ENCODE measurements at places on chromosomes 11 and 22.

GRCh38 chr11:59429924-59430516, 3.8 kb upstream of the OR5A2 start:
- DNase-seq = no peak

DNA sequence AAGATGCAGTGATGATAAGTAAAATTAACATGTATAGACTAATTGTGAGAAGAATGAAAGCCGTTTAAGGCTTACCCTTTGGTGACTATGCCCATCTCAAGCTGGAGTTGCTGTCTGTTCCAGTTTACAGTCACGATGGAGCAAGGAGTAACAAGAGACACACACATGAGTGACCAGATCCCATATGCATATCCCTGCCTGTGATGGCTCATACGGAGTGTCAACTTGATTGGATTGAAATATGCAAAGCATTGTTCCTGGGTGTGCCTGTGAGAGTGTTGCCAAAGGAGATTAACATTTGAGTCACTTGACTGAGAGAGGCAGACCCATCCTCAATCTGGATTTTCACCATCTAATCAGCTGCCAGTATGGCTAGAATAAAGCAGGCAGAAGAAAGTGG, 786.8 kb downstream of the FAM181B start:
- no peak for DNase-seq

GRCh38 chr11:64333556-64333955, 6.4 kb upstream of the CCDC88B start:
- no peak for DNase-seq

DNA sequence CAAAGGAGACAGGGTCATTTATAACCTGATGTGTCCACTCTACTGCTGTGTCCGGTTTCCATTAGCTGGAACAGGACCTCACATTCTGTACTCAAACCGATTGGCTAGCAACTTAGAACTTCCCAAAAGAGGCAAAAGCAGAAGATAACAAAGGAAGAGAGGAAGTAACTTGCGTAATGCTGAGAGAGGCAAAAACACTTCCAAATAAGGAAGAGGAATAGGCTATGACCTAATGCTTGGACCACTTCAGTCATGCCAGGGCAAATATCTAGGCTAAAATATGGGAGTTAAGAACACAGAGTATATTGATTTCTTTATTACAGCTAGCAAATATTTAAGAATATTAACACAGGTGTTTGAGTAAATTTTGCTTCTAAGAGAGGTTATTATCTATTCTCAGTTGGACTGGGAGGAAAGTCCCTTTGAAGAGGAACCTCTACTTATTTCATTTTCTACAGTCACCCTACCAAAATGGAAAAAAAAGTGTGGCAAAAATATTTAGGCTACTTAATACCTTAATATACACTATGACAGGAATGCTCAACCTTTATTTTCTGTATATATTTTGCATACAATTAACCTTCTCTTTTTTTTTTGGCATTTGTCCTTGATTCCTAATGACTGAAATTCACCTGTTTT, 499.8 kb upstream of the CHORDC1 start:
- DNase-seq = no peak

DNA sequence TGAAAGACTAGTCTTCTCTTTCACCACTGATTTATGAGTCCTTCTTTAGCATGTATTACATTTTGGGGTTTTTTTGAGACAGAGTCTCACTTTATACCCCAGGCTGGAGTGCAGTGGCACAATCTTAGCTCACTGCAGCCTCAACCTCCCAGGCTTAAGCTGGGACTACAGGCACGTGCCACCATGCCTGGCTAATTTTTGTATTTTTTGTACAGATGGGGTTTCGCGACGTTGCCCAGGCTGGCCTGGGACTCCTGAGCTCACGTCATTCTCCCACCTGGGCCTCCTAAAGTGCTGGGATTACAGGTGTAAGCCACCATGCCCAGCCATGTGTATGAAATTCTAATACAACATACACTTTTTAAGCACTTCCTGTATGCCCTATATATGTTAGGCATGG, 26.3 kb upstream of the CXCR5 start:
- no peak for DNase-seq
